ENCODE measurements at places on chromosomes 13 and 19. TPM values are rescaled to one million over a fixed set of nuclear protein-coding genes. Genes with fewer than 3 reads are reported as not detected.

DNA sequence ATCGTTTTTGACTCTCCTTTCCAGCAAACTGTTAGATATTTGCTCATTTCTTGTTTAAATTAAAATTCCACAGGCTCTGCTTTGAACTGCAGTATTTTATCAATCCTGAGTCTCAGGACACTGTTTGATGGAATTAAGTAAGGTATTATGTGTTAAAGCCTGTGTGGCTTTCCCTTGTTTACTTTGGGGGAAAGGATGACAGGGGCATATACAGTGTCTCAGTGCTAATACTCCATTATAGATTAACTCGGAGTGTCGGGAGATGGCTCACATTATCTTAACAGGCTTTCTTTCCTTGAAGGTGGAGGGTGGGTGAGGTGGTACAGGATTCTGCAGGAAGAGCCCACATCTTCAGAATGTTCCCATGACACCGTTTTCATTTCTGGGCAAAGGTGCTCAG, 84.7 kb downstream of the SHISA2 start:
- no peaks in the 10 kb centered on the region for H3K4me1 ChIP-seq
- H3K27me3 ChIP-seq = no peaks in the 10 kb centered on the region
- DNase-seq = no peak

GRCh38 chr13:112958127-112958989, 10.7 kb upstream of the MCF2L start:
- no peaks in the 10 kb centered on the region for H3K27me3 ChIP-seq
- DNase-seq = no peak
- H3K4me1 ChIP-seq = no peaks in the 10 kb centered on the region
- H3K4me3 ChIP-seq = no peak overlapping the region

ZNF98 gene
- total RNA-seq = 1.1 TPM

KLK12 gene
- total RNA-seq = not detected

FAM83E gene
- not detected for total RNA-seq

PTH2 gene
- not detected for total RNA-seq

COX7A1 gene
- 2.8 TPM for total RNA-seq
